OCI-LY7 (cell line): ENCODE measurements at places on chromosomes 2 and 18. TPM values are rescaled to one million over a fixed set of nuclear protein-coding genes. Genes with fewer than 3 reads are reported as not detected.

Gene NAGK
- 211 and 221 TPM in 2 replicates for total RNA-seq

Gene TUBB8B
- total RNA-seq = not detected in 2 replicates

Gene SPATA3
- total RNA-seq = not detected in 2 replicates

Gene LYG2
- not detected in 2 replicates for total RNA-seq

Gene STARD6
- not detected in 2 replicates for total RNA-seq

Gene SMAD4
- 47.1 and 47.6 TPM in 2 replicates for total RNA-seq

Gene IL37
- 0.63 TPM in 1 of 2 replicates, not detected in the other for total RNA-seq

Gene SPR
- not detected in 2 replicates for total RNA-seq

Gene IL1R2
- total RNA-seq = not detected in 2 replicates

Gene SESTD1
- total RNA-seq = 14.6 and 21.4 TPM in 2 replicates

Gene UNC80
- total RNA-seq = not detected in 2 replicates

Gene DSG2
- not detected in 2 replicates for total RNA-seq

Gene TUBA4B
- total RNA-seq = 0.28 TPM in 1 of 2 replicates, not detected in the other

Gene DPP10
- total RNA-seq = not detected in 2 replicates

Gene CD302
- total RNA-seq = not detected in 2 replicates

Gene UPP2
- not detected in 2 replicates for total RNA-seq

Gene FOXI3
- total RNA-seq = not detected in 2 replicates

Gene SOCS6
- total RNA-seq = not detected in 2 replicates

Gene SCYGR4
- not detected in 2 replicates for total RNA-seq

Gene SLC8A1
- 3.6 and 4.7 TPM in 2 replicates for total RNA-seq

Gene TWSG1
- 10.9 and 11.6 TPM in 2 replicates for total RNA-seq

Gene TFPI
- total RNA-seq = not detected in 2 replicates

Gene CTNNA2
- total RNA-seq = 1.2 and 2.7 TPM in 2 replicates

Gene PNPT1
- total RNA-seq = 39.0 and 45.0 TPM in 2 replicates

Gene KCNF1
- total RNA-seq = not detected in 2 replicates

Gene MRO
- total RNA-seq = 0.46 TPM in 2 replicates

Gene RGPD4
- not detected in 2 replicates for total RNA-seq

Gene GNLY
- total RNA-seq = not detected in 2 replicates

Gene M1AP
- not detected in 2 replicates for total RNA-seq

Gene MOCOS
- total RNA-seq = not detected in 2 replicates

Gene DSC1
- not detected in 2 replicates for total RNA-seq

Gene ITPRIPL1
- total RNA-seq = 7.1 and 8.1 TPM in 2 replicates

Gene ADAM23
- total RNA-seq = 0.18 and 0.53 TPM in 2 replicates

Gene PSTPIP2
- total RNA-seq = 0.11 TPM in 1 of 2 replicates, not detected in the other

Gene LAMA1
- total RNA-seq = not detected in 2 replicates

Gene VIT
- total RNA-seq = not detected in 2 replicates

Gene STK11IP
- total RNA-seq = 30.7 and 37.6 TPM in 2 replicates

Gene DNAJC5G
- 18.1 and 18.2 TPM in 2 replicates for total RNA-seq

Gene SERPINB4
- not detected in 2 replicates for total RNA-seq

Gene PMAIP1
- total RNA-seq = 21.1 and 23.3 TPM in 2 replicates

Gene MC5R
- not detected in 2 replicates for total RNA-seq

Gene TGIF1
- total RNA-seq = 40.9 and 42.5 TPM in 2 replicates

Gene G6PC2
- total RNA-seq = not detected in 2 replicates

Gene NPAS2
- not detected in 2 replicates for total RNA-seq

Gene LRRTM1
- total RNA-seq = not detected in 2 replicates
